CD14-positive monocyte (primary cell): ENCODE measurements at places on chromosomes 3 and 15. TPM values are rescaled to one million over a fixed set of nuclear protein-coding genes. Genes with fewer than 3 reads are reported as not detected.

DNA sequence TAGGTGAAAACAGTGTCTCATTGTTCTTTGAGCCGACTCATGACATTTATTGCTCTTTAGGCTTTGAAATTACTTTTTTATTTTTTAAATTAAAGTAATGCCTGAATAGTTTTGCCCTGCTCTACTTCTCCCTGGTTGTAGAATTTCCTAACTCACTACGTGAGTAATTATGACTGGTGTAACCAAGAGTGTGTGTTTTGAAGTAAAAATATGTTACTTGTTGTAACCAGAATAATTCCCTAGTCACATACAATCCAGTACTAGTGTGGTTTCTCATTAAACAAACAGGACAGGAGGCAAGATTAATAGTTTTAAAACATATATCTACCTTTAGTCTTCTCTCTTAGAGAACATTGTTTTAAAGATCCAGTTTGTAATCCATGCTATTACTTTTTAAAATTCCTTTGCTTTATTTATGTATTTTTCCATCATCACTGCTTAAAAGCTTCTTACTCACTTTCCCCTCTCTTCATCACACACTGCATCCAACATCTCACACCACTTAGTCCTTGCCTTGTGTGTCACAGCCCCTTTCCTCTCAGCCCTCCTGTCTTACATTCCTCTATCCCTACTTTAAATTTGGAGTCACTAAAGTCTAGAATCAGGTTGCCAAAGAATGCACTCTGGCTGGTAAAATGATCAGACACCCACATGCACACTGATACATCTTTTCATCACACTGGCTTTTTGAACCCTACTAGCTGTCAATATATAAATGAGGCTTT lies 219.7 kb downstream of the WNT5A start:
- H3K27ac ChIP-seq: no peak overlapping the region
- H3K4me3 ChIP-seq: no peak overlapping the region
- H3K27me3 ChIP-seq: no peaks in the 10 kb centered on the region
- no peak for DNase-seq
- no peaks in the 10 kb centered on the region for H3K4me1 ChIP-seq

DNA sequence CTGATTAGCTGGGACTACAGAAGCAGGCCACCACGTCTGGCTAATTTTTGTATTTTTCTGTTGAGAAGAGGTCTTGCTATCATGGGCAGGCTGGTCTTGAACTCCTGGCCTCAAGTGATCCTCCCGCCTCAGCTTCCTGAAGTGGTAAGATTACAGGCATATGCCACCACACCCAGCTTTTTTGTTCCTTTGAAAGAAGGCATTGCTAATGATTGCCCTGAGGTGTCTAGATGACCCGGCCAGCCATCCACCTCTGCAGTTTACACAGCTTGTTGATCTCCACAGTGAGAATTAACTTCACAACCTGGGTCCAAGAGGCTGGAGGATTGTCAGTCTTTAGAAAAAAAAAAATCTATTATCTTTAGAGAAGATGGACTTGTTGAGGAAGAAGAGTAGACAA lies 58.7 kb downstream of the SMAD3 start:
- DNase-seq: no peak
- H3K4me1 ChIP-seq: peaks cover 49% of the 10 kb centered on the region
- H3K27me3 ChIP-seq: no peaks in the 10 kb centered on the region

AGBL1 gene
- not detected in 2 replicates for polyA plus RNA-seq

- H3K27ac ChIP-seq: peak overlapping the region; percentile 84
- H3K4me3 ChIP-seq: no peak overlapping the region
- H3K27me3 ChIP-seq: no peaks in the 10 kb centered on the region
Measured at GRCh38 chr3:52090933-52091468, 34.6 kb upstream of the DUSP7 start.

ALDH1L1 gene
- polyA plus RNA-seq: not detected in 2 replicates

DNA sequence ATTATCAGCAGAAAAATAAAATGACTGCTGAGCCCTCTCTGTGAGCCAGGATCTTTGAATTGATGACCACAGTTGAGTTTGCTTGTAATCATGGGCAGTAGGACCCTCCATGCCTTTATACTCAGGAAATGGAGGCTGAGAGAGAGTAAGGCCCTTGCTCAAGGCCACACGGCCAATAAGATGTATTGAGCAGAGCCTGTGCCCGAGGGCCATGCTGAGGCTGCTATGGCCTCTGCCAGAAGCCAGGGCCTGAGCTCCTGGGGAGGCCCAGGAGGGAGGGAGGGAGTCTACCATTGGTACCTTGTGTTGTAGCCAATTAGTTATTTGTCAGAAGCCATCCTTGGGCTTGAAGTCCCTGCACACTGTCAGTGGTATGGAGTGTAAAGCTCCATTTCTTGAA lies 151.4 kb downstream of the DNAJB8 start:
- no peaks in the 10 kb centered on the region for H3K4me1 ChIP-seq
- no peaks in the 10 kb centered on the region for H3K27me3 ChIP-seq
- no peak for DNase-seq

SENP8 gene
- 0.19 and 0.52 TPM in 2 replicates for polyA plus RNA-seq

DNA sequence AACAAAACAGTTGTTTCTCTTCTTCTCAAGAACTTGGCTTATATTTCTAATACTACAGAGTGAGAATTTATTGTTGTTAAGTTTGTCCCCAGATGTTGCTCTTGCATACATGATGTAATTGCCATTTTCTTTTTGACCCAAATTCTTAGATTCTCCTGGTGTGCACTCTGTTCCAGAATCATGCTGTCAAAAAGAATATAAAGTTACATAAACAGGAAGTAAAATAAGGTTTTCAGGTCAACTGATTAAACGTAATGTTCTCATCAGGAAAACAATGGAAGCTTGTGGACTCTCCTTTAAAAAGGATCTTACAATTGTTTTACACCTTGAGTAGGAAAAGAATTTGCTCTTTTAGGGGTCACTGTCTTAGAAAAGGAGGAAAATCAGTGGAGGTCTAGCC lies 121.8 kb downstream of the ADAM10 start:
- peaks cover 68% of the 10 kb centered on the region for H3K36me3 ChIP-seq
- no peak overlapping the region for H3K4me3 ChIP-seq
- DNase-seq: no peak
- no peaks in the 10 kb centered on the region for H3K27me3 ChIP-seq
- peak overlapping the region; percentile 80 for H3K27ac ChIP-seq

GRCh38 chr3:188176476-188176875 lies 22.5 kb downstream of the LPP start:
- peaks cover 12% of the 10 kb centered on the region for H3K4me1 ChIP-seq
- H3K36me3 ChIP-seq: no peaks in the 10 kb centered on the region
- no peak for DNase-seq
- no peaks in the 10 kb centered on the region for H3K27me3 ChIP-seq
- H3K27ac ChIP-seq: no peak overlapping the region

DNA sequence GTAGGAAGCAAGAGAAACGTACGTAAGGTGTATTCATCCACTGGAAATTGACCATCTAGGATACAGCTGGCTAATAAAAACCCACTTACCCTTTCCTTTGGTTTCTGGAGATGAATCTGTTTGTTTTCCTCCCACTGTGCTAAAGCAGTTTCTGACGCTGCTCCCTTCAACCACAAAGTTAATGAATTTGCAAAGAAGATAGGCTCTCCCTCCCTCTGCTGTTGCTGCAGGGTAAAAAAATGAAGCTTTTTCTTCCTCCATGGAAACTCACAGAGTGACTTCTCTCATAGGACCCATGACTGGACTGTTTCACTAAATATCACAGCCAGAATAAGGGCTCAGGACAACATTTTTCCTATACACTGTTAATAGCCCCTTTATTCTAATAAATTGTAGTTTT lies 172.1 kb upstream of the LRRN1 start:
- peaks cover 17% of the 10 kb centered on the region for H3K27me3 ChIP-seq
- no peak overlapping the region for H3K4me3 ChIP-seq
- H3K4me1 ChIP-seq: peaks cover 6% of the 10 kb centered on the region
- no peak for DNase-seq
- no peak overlapping the region for H3K27ac ChIP-seq
- no peaks in the 10 kb centered on the region for H3K36me3 ChIP-seq

DNA sequence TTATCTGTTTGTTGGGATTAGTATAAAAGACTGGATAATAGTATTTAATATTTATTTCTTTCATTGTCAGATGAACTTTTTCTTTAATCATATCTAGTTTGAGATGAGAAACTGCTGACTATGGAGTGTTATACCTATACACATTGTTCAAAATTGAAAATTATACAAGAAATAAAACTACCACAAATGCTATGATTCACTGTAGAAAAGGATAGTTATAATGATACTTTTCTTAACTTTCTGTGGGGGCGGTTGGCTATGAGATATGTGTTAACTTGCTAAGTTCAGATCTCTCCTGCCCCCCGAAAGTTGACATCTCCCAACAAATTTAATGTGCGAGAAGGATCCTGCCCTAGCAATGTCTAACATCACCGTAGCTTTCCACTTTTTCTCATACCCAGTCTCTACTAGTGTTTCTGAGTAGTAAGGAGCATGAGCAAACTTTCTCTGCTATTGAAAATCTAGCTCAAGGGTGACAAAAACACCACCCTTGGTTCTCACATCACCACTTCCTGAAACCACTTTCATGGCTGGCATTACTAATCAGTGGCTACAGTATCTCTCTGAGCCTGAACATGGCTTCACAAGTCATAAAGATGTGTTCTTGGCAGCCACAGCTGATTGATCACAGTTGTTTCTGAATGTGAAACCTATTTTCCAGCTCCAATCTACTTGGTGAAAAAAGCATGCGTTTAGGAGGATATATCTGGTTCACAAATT lies 15.8 kb upstream of the SAMMSON start:
- peak; percentile 34 for DNase-seq
- no peak overlapping the region for H3K4me3 ChIP-seq
- H3K27ac ChIP-seq: no peak overlapping the region

- no peaks in the 10 kb centered on the region for H3K27me3 ChIP-seq
- H3K27ac ChIP-seq: no peak overlapping the region
- no peaks in the 10 kb centered on the region for H3K36me3 ChIP-seq
- no peak for DNase-seq
- no peak overlapping the region for H3K4me3 ChIP-seq
Measured at GRCh38 chr15:69484837-69485236, 32.2 kb downstream of the RPLP1 start.

GRCh38 chr3:38254872-38255271 lies 10.7 kb upstream of the SLC22A13 start:
- no peak overlapping the region for H3K4me3 ChIP-seq
- DNase-seq: no peak
- H3K36me3 ChIP-seq: peaks cover 53% of the 10 kb centered on the region
- no peaks in the 10 kb centered on the region for H3K4me1 ChIP-seq
- H3K27me3 ChIP-seq: no peaks in the 10 kb centered on the region

DNA sequence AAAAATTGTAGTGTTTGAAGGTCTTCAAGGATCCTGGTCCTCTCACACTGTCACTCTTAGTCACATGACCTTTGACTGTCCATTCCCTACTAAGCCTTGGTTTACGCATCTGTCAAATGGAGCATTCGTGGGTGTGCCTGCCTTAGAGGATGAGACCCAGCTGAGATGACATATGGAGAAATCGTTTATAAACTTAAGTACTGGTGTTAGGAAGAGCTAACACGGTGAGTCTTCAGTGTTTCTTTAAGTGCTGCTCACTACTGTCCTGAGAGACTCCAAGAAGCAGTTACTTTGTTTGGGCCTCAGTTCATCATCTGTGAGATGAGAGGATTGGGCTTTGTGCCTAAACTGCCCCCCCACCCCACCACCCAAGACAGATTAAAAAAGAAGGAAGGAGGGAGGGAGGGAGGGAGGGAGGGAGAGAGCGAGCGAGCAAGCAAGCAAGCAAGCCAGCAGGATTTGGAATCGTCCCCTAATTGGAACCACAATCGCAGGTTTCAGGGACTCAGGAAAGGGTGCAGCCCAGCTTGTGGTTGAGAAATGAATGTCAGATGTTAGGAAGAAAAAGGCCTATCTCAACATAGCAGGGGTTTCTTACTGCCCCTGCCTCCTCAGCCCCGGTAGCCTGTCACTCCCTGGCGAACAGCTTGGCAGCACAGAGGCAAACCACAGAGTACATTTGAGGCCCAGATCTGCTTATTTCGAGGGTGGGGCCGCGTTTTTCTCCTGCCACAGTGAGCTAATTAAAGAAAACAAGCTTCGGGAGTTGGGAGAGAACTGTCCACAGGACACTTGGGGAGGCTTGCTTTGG lies 32.7 kb downstream of the SMAD3 start:
- H3K4me1 ChIP-seq: peaks cover 74% of the 10 kb centered on the region
- H3K4me3 ChIP-seq: no peak overlapping the region
- peak overlapping the region; percentile 84 for H3K27ac ChIP-seq

- no peak overlapping the region for H3K4me3 ChIP-seq
- no peak for DNase-seq
- no peaks in the 10 kb centered on the region for H3K27me3 ChIP-seq
Measured at GRCh38 chr3:144491333-144491732, 519.7 kb downstream of the DIPK2A start.

ECE2 gene
- not detected for polyA plus RNA-seq

DNA sequence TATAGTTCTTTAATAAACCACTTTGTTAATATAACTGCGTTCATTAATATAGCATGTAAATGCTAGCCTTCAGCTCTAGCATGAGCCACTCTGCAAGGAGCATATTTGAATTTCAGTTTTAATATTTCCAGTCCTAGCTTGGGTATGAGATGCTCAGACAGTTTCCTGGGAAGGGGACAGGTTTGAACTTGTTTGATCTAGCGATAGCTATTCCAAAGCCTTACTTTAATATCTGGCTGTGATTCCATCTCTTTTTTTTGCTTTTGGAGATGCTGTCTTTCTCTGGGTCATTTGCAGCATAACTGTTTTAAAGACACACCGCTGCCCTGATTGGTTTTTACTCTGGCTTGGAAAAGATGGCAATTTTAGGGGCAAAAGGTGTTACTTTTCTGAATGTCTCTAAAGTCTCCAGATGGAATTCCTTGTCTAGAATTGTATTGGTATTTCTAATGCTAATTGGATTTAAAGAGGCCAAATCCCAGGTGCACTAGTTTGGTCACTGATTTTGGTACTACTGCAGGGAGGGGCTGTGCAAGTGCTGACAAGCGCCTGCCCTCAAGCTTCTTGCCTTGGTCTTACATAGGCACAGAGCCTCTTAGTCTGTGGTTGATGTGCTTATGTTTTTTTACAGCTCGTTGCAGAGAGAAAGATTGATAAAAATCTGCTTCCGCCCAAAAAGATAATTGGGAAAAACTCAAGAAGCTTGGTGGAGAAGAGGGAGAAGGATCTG lies 2.8 kb downstream of the NISCH start:
- H3K4me3 ChIP-seq: no peak overlapping the region
- H3K27me3 ChIP-seq: no peaks in the 10 kb centered on the region
- no peak for DNase-seq
- no peak overlapping the region for H3K27ac ChIP-seq

DNA sequence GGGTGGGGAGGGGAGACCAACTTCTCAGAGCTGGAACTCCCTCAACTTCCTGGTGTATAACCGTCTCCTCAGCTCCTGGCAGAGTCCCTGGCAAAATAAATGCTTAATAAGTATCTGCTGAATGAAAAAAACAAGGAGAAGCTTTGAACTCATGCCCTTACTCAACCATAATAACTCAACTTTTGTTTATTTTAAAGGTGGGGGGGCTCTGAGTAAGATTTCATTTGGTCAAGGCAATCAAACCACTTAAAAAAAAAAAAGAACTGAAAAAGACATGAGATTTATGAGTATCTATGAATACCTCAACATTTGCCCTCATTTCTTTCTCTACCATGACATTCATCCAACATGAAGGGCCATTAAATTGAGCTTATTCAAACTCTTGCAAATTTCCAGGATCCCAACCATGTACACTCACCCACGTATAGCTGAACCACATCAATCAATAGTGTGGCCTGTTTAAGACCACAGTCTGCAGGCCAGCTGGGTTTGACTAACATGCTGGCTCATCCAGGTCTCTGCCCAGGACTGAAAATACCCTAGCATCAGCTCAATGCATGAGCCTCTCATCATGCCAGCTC lies 157.9 kb downstream of the FOXP1 start:
- H3K36me3 ChIP-seq: no peaks in the 10 kb centered on the region
- peak overlapping the region; percentile 30 for H3K27ac ChIP-seq
- no peak overlapping the region for H3K4me3 ChIP-seq
- peaks cover 41% of the 10 kb centered on the region for H3K4me1 ChIP-seq

GRCh38 chr3:134516905-134517304 lies 31.0 kb downstream of the CEP63 start:
- H3K4me1 ChIP-seq: no peaks in the 10 kb centered on the region
- H3K27ac ChIP-seq: no peak overlapping the region
- peaks cover 22% of the 10 kb centered on the region for H3K36me3 ChIP-seq
- no peak for DNase-seq
- no peak overlapping the region for H3K4me3 ChIP-seq
